Stimulated activated CD8-positive, alpha-beta memory T cell treated with anti-CD3 and anti-CD28 coated beads, Interleukin-15, amount 100 ng/mL, for 24 hours (primary cell): ENCODE measurements at places on chromosomes 6 and 20.

DNA sequence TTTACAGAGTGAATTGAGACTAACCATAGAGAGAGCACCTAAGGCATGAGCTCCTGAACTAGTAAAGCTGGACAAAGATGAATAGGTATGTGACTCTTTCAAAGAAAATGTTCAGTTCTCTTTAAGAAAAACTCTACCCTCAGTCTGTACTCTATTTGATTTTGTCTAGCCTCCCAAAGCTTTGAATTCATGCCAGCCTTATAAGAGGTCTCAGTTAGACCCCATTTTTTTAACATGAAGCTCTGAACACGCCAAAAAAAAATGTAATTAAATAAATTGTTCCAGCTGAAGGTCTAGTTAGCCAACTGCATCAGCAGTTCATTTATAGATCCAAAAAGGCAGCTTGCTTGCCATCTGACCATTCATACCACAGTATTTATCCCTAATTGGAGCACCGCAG, 71.6 kb downstream of the COL9A1 start:
- DNase-seq: no peak

DNA sequence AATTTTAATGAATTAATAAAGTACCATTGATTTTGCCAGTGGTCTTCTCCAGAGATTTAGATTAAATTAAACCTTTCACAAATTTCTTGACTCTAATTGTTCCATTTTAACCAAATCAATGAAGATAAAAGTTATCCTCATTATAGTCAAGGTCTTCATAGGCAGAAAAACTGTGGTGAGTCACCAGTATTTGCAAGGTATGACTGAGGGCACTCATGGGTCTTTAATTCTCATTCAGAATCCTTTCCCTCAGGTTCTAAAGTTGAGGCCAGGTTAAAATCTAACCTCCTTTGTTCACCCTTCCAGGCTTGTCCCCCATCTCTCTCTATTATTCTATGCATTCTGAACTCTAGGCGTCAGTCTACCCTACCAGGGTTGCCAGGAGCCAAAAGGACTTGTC, 93.9 kb downstream of the JAG1 start:
- DNase-seq: no peak

DNA sequence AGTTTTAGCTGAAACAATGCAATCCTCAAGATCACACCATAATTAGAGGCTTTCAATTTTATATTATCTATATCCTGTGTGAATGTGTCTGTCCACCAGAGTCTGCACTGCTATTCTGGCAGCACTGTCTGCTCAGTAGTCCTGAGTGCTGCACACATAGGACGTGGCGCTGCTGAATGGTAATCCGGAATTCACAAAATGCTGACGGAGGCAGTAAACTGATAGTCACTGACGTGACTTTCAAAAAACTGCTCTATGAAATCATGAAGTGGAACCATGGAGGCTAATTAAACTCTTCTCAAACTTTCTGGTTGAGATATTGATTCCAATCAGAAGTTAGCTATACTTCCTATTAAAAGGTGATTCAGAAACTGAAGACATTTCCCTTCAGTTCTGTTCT, 190.8 kb upstream of the NOX3 start:
- no peak for DNase-seq

DNA sequence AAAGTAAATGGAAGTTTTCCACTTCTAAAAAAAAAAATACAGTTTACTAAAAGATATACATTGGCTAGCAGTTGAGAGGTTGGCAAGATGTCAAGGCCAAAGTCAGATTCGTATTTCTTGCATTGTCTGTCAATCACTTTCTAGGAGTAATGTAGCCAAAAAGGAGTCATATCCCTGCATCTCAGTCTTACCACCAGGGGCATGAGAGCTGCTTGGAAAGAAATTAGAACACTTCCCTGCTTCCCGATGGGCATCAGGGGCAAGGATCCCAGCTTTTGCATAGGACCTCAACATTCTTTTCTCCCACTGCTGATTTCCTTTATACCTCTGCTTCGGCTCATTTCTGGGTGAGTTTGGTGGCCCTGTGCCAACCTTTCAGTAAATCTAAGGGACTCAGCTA, 581.0 kb upstream of the MAP3K7 start:
- no peak for DNase-seq

DNA sequence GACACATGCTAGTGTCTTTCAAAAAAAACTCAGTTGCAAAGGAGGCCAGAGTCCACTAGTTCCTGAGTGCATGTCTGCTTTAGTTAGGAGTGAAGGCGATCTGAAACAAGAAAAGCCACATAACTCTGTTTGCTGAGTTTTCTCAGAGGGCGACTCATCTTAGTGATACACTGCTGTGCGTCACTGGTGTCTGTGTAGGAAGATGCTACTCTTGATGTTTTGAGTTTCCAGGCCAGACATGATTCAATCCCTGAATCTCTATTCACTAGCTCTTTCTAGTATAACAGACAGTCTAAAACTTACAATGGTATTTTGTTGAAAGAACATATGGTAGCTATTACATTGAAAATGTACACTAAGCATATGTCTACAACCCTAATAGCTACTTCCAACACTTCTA, 60.9 kb downstream of the GFRAL start:
- DNase-seq: no peak

GRCh38 chr6:17663226-17663625, 43.5 kb downstream of the NUP153 start:
- no peak for DNase-seq

- peak; percentile 13 for DNase-seq
Measured at GRCh38 chr6:3356056-3356823, 97.5 kb downstream of the PSMG4 start.

DNA sequence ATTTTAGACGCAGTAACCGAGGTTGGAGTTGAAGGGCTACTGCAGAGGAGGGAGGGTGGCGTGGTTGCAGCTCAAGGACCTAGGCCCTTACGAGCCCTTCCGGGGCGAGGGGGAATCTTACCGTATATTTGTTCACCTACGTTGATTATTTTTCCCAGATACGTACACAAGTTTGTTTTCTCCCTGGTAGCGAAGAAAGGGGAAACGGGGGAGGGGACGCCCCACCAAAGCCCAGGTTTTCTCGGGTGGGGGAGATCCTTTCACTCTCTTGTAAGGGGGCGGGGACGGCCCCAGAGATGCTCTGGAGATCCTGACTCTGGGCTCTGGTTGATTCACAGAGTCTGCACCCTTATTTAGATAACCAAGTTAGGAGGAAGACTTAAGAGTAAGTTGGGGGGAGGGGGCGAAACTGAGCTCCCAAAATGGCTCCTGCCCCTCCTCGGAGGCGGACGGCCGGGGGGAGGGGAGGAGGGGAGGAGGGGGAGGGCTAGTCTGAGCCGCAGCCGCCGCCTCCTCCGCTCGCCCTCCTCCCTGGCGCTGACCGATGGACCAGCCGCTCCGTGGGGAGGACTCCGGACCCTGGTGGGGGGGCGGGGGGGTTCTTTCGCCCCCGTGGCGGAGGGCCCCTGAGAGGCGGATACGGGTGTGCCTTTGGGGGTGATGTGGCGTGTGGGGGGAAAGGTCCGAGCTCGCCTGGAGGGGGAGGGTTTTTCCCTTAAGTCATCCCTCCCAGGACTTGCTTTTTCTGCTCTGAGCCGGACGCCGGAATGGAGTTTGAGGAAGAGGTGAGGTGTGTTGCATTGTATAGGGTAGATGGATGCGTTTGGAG, 2.2 kb downstream of the BRD2 start:
- peak; percentile 44 for DNase-seq

- no peak for DNase-seq
Measured at GRCh38 chr6:42923666-42924065, 5.6 kb upstream of the CNPY3 start.

GRCh38 chr6:109370336-109370735, 11.9 kb downstream of the CD164 start:
- DNase-seq: no peak

- no peak for DNase-seq
Measured at GRCh38 chr6:77401231-77401630, 62.1 kb downstream of the HTR1B start.

GRCh38 chr20:368915-369314, 11.6 kb upstream of the TRIB3 start:
- DNase-seq: no peak

- no peak for DNase-seq
Measured at GRCh38 chr6:56796196-56796532, 153.5 kb upstream of the DST start.

DNA sequence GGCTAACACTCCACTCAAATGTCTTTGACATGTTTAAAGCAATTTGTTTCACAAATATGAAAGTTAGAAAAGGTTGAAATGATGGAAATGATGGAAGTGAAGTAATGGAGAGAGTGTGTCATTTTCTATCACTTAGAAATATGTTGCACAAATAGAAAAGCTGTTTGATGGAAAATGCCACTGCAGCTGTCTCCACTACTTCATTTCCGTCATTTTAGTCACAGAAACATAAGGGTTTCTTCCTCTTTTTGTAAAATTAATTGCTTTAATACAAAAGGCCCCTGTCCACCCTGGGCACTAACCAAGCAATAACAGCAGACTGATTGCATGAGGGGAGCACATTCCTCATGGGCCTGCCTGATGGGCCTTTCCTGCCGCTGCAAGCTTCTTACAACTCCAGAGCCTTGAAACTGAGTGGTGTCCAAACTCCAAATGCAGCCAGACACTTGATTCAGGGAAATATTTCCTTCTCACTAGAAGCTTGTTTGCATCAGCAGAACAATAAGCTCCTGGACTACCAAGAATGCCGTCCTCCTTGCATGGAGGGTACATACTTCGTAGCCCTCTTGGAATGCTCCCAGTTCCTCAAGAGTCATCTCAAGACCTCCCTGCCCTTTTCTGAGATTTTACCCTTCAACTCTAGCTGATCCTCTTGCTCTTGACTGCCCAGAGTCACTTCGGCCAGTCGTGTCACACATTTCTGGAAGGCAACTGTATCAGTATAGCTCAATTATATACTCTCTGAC, 36.1 kb downstream of the F13A1 start:
- no peak for DNase-seq

DNA sequence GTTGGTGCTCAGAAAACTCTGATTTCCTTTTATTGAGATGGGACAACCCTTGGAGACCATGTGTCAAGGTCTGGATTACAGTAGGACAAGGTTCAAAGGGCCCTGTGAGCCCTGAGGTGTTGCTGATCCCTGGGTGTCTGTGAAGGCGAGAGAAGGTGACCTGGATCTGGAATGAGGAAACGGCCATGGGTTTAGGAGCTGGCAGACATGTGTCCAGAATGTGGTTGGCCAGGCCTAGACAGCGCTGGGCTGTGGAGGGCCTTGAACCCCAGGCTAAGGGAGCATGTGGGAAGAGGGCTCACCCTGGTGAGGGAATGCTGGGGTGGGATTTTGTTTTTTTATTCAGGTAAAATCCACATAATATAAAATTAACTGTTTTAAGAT, 24.9 kb downstream of the PCMTD2 start:
- no peak for DNase-seq

- no peak for DNase-seq
Measured at GRCh38 chr6:10719296-10719963, 3.4 kb upstream of the TMEM14C start.

DNA sequence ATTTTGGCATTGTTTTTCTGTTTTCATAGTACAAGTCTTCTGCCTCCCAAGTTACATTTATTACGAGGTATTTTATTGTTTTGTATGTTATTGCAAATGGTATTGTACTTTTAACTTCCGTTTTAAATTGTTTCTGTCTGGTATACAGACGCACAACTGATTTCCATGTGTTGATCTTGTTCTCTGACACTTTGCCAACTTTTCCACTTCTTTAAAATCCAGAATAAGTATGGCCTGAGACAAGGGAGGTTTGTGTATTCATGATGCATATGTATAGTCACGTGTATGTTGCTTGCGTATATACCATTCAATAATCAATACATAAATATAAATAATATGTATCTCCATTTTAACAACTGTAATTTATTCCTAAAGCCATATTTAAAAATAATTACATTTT, 41.2 kb downstream of the THBS2 start:
- no peak for DNase-seq

- no peak for DNase-seq
Measured at GRCh38 chr20:62352402-62353288, 14.5 kb downstream of the LAMA5 start.

DNA sequence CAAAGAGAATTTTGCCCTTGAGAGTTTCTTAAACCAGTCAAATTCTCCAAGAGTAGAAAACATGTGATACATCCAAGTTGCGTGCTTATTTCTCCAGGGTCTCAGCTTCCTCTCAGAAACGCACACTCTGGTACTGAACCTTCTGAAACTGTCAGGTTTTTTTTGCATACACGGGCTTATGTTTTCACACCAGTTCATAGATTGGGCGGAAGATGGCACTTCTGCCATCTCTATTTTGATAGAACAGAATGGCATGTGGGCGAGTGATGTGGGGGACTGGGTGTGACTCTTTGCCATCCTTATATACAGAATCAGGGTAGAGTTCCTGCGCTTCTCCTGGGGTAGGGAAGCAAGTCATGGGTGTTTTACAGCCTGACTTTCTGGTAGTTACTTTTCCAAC, 56.4 kb downstream of the ADTRP start:
- no peak for DNase-seq

DNA sequence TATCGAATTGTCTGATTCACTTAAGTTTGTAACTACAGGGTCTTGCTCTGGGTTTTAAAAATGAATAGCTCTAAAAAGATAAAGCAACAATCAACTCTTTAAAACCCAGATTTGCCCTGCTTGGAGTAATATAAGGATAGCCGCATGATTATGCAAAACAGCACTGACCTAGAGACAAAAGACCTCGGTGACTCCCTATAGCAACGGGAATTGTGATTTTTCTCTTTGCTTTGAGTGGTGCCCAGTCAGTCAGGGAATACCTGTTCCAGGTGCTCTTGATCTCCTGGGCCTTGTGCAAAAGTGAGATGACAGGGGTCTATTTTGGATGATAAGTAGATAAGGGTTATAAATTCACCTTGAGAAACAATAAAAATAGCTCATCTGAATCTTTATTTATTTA, 336.3 kb upstream of the NOX3 start:
- DNase-seq: no peak
